ENCODE measurements at places on chromosomes 2 and 18.
A peak's percentile ranks its signal among the peaks of the same experiment; 100 is the strongest.

DNA sequence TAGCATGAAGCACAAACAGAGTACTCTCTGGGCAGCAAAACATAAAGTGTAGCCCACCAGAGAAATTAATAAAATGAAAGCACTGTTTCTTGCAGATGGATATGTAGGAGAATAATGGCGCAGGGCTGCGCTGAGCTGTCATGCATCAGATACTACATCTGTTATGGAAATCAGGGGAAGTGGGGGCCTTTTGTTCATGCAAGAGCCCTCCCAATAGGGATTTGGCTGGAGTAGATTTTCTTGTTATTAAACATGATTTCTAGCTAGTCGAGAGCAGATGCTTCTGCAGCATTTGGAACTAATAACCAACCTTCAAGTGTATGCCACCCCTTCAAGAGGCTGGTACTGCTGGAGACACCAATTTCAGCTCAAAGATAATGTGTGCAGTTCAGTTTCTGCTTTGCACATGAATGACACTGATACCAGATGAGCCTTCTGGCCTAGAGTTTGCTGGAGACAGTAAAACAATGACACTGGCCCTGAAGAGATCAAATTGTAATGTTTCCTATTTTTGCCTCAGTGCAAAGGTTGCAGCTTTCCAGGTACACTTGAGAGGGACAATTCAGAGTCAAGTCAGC lies 58.0 kb downstream of the RND3 start:
- DNase-seq, result no peak

GRCh38 chr2:232142049-232142448 lies 180.5 kb downstream of the DIS3L2 start:
- peak; percentile 16 for DNase-seq

DNA sequence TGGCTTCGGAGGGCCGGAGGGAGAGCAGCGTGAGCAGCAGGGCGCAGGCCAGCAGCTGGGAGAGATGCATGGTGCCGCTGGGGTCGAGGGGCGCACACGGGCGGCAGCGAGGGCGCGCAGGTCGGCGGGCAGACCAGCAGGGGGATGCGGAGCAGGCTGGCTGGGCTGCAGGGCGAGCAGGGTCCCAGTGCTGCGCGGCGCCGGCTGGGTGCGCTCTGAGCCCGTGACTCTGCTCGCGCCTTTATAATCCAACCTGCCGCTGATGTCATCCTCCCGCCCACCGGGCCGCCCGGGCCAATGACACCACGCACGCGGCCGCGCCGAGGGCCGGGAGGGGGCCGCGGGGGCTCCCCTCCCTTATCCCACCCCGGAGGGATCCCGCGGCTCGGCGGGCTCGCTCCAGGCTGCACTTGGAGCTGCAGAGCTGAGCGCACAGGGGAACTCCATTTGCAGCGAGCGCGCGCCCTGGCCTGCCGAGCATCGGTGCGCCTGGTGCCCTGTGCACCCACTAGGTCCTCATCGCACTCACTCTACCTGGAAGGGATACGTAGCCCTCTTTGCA lies at the start of gene NPPC:
TSS of gene NPPC (minus strand) at position 217 of the 562 bp plus-strand sequence. CDS start at position 70, 147 bp downstream.
- DNase-seq, result peak; percentile 21

DNA sequence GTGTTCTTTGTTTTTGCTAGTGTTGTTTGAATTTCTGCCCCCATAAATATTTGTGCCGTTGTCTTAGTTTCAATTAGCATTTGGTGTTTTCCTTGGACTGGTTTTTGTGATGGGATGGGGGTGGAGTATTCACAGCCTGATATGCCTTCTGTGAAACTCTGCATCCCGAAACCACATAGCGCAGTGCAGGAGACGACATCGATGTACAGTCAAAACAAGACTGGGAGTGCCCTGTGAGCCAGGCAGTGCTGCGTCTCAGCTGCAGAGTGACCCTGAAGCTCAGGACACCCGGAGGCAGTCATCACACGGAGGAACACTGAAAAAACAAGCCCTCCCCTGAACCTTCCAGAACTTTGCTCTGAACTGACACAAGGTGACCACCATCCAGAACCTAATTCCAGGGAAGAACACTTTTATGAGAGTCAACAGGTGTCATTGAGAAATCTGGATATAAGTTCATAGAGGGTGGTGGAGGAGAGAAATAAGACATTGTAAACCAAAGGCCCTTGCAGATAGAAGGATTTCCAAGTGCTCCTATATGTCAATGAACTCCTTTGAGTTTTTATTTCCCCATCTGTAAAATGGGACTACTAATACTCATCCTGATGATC lies 61.2 kb upstream of the CABLES1 start:
- DNase-seq, result no peak

DNA sequence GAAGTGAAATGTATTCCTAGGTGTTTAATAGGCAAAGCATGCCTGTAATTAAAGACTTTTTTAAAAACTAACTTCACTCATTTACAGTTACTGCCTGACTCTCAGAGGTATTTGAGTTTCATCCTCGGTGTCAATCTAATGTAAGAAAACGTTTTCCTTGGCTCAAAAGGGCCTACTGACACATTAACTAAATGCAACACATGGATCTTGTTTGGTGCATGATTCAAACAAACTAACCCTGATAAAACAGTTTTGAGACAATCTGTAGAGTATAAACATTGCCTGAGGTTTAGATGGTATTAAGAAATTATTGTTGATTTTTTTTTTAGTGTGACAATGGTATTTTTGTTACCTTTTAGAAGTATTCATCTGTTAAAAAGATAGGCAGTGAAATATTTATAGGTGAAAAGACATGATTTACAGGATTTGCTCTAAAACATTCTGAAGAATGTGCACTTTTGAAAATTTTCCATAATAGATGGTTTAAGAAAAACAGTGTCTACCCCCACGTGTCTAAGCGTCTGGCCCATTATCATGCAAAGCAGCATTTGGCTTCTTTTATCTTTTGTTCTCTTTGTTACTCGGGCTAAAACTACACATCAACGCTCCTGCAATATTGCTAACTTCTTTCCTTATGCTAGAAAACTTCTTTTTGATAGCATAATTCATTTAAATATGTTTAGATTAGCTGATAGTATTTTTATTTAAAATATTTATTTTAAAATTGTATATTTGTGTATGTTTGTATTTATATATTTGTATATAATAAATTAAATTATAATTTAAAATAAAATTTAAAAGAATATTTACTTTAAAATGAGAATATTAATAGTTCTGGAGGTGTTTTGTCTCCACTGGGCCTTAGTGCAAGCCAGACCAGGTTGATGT lies 160.2 kb upstream of the NDUFV2 start:
- no peak for DNase-seq

DNA sequence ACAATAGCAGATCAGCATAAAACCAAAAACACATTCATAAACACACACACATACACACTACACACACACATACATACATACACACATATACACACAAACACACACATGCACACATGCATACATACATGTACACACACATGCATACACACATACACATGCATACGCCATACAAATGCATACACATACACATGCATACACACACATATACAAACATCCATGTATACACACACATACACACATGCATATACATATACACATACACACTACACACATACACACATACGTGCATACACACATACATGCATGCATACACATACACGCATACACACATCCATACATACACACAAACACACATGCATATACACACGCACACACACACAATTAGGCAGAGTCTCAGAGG lies 490.1 kb downstream of the TNS1 start:
- DNase-seq, result no peak

DNA sequence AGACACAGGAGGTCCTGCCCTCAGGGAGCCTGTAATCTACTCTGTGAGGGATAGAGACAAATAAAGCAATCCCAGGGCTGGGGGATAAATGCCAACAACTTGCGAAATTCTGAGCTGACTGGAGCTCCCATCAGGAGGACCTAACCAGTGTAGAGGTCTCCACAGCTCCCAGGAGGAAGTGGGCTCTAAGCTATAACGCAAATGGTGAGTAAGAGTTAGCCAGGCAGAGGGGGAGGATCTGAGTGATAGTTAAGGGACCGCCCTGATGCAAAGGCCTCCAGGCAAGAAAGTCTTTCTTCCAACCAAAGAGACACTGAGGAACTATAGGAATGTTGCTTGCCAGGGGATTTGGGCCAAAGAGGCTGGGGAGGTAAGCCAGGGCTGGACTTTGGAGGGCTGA lies 16.0 kb upstream of the ZNF532 start:
- DNase-seq, result no peak

GRCh38 chr18:72378016-72378415 lies 166.1 kb downstream of the CBLN2 start:
- no peak for DNase-seq

- DNase-seq, result no peak
Measured at GRCh38 chr2:46181306-46181705, 115.9 kb upstream of the EPAS1 start.

DNA sequence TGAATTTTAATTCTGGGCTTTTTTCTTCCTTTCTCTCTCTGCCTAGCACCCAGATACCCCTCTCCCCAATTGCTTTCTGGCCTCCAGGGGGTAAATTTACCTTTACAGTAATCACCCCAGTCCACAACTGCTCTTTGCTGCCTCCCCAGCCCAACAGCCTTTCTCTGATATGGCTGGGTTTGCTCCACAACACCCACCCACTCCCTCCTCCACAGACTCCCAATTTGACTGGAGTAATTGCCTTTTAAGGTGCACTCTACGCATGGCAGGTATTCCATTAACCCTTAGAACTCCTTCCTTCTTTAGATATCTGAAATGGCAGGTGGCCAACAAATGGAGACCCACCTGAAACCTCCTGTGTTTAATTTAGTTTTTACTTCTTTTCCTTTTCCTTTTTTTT lies 3.6 kb downstream of the CELF4 start:
- no peak for DNase-seq

- DNase-seq, result no peak
Measured at GRCh38 chr2:11490194-11490593, 24.2 kb upstream of the E2F6 start.

GRCh38 chr2:68992933-68993332 lies 18.5 kb downstream of the GKN1 start:
- DNase-seq, result no peak

- DNase-seq, result no peak
Measured at GRCh38 chr18:5604778-5605177, 61.0 kb upstream of the EPB41L3 start.

GRCh38 chr2:145064511-145064910 lies 544.6 kb upstream of the ZEB2 start:
- no peak for DNase-seq

DNA sequence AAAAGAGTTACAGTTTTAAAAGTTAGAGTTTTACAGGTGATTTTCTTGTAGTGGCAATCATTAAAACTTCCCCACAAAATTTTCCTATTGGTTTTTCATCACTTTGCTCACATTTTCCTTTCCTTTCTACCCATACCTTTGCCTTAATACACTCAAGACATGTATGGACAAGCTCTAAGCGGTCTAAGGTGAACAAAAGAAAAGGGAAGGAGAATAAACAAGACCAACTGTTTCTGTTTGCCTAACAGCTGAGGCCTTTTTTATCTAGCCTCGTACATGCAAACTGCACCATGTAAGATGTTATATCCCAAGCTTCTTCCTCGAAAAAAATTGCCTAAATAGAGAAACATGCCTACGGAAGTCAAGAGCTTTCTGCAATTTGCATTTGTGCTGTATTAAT lies 33.9 kb upstream of the TBC1D8 start:
- no peak for DNase-seq

- no peak for DNase-seq
Measured at GRCh38 chr2:116979916-116980764, 834.4 kb upstream of the DDX18 start.

- DNase-seq, result peak; percentile 65
Measured at GRCh38 chr2:70647873-70648481, 94.4 kb upstream of the TGFA start.

GRCh38 chr18:6219116-6219717 lies 195.5 kb downstream of the L3MBTL4 start:
- DNase-seq, result no peak

- no peak for DNase-seq
Measured at GRCh38 chr2:214753455-214753854, 56.0 kb downstream of the BARD1 start.

DNA sequence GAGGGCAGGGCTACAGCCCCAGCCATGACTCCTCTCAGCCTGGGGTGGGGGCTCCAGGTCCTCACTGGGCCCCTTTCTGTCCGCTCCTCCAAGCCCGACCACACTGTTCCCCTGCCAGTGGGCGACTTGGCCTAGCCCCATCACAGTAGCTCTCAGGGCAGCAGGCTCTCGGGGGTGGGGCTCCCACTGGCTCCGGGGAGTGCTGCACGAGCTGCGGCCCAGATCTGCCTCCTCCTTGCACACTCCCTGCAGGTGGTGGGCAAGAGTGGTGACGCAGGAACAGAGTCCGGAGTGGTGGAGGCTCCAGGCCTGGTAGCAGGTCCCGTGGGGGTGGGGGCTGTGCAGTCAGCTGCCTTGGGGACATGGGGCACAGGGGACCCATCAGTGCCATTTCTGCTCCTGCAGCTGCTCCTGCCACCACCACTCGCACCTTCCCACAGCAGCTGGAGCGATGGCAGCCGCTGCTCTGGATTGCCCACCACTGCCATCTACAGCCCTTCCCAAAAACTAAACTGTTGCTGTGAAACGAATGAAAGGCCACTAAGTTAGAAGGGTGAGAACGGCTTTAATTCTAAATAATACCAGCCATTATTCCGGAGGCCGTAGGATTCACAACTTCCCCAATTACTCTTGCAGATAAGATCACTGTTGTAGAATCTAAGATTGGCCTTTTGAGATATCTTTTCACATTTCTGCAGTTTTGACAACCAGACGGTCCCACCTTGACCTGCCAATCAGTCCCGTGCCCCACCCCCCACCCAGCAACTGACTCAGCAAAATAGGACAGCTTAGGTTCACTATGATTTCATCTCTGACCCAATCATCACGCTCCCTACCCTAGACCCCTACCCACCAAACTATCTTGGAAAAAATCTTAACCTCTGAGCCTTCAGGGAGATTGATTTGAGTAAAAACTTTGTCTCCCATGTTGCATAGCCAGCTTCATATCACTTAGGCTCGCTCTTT lies 530.2 kb downstream of the DCC start:
- no peak for DNase-seq

DNA sequence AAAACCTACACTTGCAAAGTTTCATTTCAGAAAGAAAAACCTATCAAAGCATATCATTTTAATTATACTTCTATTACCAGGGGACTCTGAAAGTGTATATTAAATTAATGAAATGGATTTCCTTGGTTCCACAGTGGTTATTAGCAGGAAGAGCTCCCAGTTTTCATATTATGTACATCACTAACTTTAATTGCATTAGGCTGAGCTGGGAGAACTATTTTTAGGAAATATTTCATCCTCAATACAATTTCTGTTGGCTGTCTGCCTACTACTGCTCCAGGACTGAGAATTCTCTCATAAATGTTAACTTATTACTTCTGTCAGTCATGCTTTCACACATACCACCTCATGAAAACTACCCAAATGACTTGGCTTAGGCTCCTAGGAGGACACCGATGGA lies 301.4 kb downstream of the CMPK2 start:
- no peak for DNase-seq

DNA sequence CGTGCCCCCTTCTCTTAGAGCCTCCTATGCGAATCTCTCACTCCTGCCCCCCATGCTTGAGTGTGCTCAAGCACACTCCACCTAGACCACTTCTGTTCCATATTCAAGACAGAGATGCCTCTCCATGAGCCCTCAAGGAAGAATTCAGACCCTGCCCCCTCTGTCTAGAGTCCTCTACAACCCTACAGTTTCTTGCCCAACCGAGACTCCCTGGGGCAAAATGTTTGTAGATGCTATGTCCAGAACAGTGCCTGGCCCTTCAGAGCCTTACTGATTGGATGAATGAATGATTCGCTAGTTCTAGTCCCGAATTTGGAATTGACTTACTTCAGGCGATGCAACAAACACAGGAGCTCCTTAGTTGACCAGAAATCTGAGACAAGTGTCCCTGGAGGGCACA lies 8.7 kb downstream of the APCDD1 start:
- DNase-seq, result no peak

- DNase-seq, result no peak
Measured at GRCh38 chr2:165601065-165601830, 131.8 kb downstream of the CSRNP3 start.
